ENCODE measurements at places on chromosomes 12 and 14.

DNA sequence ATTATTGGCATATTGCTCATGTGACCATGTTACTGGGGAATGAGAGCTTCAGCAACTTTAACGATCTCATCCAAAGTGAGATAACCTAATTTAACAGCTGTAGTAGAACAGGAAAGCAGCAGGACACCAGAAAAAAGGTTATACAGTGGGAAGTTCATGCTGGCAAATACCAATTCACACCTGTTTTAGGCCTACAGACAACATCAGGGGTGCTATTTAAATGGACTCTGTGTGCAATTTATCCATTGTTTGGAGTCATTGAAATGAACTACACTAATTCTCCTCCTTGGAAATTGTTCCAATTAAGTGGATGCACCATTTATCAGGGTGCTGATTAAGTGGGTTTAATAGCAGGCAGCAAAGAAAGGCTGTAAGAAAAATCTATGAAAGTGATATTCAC is 424.4 kb upstream of the LMO3 start:
- DNase-seq = no peak

DNA sequence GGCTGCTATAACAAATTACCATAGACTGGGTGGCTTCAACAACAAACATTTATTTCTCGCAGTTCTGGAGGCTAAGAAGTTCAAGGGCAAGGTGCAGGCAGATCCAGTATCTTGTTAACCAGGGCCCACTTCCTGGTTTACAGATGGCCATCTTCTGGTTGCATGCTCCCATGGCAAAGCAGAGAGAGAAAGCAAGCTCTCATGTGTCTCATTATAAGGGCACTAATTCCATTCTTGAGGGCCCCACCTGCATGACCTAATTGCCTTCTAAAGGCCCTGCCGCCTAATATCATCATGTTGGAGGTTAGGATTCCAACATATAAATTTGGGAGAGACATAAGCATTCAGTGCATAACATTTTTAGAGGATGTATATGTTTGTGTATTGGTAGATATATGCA is 280.1 kb upstream of the TMPO start:
- no peak for DNase-seq

DNA sequence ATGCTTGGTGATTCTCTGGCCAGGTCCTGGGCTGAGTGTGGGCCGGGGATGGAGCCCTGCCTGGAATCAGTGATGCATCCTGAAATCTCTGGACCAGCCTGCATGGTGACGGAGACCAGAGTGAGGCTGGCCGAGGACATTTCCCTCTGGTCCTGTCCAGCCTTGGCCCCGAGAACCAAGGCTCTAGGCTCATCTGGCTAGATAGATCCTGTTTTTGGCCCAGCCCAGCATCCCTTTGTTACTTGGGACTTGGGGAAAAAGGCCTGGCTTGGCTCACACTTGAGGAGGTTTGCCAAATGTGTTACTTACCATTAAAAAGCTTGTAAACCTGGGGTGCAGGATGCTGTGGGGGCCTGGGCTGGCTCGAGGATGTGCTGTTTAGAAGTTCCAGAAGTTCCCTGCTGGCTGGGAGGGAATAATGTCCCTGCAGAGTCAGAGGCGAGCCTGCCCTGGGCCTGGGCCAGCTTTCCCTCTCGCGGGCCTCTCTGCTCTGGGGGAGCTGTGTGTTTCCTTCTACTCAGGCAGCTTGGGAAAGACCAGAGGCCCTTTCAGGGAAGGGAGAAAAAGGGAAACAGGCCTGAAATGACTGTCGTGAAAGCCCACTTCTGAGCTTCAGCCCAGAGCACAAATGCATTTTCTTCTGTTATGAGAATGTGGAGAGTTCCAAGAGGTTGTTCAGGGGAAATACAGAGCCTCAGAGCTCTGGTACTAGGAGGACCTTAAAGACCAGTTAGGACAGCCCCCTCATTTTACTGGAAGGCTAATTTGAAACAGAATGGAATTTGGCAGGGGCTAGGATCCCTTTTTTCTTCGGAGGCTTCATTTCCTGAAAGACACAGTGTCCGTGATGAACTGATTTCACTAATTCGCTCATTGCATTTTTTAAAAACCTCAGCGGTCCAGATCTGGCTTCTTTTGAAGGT is 47.2 kb upstream of the CTDSP2 start:
- no peak for DNase-seq

GRCh38 chr14:69370061-69370460 is 28.0 kb downstream of the ERH start:
- no peak for DNase-seq

DNA sequence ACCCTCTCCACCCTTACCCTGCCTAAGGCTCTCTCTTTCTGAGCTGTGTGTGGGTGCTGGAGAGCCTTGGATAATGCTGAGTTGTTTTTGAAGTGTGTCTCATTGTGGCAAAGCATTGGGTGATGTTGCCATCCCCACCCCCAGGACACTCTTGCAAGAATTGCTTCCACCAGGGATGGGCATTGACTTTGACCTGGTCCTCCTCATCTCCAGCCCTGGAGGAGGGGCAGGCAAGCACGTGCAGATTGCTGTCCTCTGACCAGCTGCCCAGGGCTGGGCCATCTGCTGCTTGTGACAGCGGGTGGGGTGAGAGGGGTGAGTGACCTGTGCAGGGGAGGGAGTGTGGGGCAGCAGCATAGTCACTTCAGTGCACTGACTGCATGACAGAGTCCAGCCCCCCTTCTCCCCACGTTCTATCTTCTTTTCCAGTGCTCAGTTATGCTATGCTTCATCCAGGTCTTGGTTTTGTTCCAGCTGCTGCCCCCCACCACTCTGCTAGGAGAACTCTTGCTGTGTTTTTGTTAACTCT is 26.2 kb downstream of the SUSD6 start:
- no peak for DNase-seq

- DNase-seq = no peak
These were observed 164.6 kb downstream of the GCH1 start for GRCh38 chr14:54738009-54738408.

- peak; percentile 77 for DNase-seq
These were observed 2.2 kb upstream of the NFKBIA start for GRCh38 chr14:35406506-35407305.

- no peak for DNase-seq
These were observed 190.5 kb downstream of the DICER1 start for GRCh38 chr14:94966868-94967267.

DNA sequence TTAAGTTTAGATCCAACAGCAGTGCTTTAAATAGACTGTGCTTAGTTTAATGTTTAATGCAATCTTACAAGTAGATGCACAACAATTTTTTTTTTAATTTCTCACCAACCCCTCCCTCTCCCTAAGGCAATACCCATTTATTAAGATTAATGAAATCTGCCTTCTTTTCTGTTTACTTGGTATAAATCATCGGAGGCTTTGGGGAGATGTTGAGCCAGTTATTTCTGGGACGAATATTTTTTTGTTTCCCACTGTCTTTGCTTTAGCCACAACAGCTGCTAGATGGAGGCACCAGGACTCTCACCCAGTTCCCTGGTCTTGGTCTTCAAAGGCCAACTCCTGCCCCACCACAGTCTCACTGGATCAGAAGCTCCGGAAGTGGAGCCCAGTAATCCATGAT is 113.4 kb downstream of the PLXNC1 start:
- no peak for DNase-seq

DNA sequence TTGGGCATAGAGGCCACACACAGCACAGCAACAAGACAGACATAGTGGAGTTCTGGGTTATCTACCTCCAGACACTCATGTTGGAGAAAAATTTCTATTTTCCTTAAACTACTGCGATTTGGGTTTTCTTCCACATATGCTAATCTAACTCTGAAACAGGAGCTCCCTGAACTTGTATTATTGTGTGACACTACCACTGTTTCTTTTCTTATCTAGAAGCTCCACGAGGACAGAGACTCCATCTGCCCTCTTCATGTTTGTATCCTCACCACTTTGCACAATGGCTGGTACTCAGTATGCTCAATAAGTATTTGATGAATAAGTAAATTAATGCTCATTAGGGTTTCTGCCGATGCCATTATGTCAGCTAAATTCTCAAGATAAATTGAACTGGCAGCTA is 218.6 kb downstream of the PAX9 start:
- no peak for DNase-seq

- DNase-seq = no peak
These were observed 7.9 kb downstream of the NFE2 start for GRCh38 chr12:54292931-54293241.

GRCh38 chr14:59465316-59466135 is at the start of gene GPR135:
GPR135 (minus strand) TSS chr14:59465380; CDS start chr14:59465226, 154 bp downstream.
- DNase-seq = no peak

DNA sequence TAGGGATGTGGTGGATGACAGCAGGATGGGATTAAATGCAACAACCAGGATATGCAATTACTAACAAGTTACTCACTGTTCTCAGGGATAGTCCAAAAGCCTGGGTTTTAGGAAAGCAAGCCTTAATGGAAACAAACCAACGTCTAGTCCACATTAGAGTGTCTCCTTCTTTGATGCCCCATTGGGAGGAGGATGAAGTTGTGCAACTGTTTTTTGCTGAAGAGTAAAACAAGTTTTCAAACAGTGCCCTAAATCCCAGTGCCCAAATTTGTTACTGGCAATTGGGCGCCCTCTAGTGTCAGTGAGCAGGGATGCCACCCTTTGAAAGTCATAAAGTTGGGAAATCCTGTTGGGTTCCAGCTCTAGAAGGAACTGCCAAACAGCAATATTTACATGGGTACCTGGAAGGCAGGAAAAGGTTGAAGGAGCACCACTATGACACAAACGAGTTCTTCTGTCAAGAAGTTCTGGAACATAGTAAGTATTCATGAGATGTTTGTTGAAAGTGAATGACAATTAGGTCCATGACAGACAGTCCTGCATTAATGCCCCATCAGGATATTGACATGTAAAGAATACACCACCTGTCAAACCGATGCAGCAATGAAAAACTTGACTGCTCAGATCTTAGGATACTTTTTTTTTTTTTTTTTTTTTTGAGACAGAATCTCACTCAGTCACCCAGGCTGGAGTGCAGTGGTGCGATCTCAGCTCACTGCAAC is 11.1 kb upstream of the DPF3 start:
- peak; percentile 13 for DNase-seq

DNA sequence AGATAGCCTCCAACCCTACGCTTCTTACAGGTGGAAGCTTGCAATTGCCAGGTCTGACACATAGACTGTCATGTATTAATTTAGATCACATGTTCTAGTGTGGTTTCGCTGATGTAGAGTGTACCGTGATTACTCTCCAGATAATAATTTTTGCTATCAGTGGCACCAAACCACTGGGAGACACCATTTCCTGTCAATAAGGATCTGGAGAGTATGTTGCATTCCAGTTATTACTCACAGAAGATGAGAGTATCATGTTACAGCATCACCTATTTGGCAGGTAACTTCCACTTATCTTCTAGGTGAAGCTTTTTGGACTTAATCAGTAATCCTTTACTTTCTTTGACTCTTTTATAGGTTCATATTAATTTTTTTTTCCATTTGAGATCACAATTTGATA is 147.2 kb downstream of the HELB start:
- DNase-seq = no peak

DNA sequence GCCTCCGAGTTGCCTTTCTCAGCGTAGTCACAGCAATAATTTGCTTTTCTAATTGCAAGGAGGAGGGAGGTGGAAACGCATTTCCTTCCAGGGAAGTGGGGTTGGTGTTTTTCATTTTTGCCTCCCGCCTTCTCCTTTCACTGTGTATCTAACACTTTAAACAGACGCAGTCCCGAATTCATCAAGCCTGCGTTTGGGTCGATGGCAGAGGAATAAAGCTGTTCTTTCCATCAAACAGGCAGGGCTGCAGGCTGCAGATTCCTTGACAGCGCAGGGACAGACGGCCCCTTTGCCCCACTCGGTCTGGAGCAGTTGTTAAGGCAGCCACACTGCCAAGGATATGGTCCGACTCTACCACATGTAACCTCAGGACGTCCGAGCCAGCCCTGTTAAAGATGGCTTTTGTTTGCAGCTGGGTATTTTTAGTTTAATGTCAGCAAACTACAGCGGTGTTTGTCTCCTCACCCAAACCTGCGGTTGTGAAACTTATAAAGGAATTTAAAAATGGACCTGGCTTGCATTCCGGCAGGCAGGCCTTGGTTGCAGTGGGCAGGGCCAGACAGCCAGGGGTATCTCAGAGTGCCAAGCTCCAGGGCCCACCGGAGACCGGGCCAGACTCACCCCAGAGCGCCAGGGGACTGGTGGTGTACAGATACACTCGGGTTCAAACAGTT is 2.1 kb downstream of the CHST11 start:
- no peak for DNase-seq

DNA sequence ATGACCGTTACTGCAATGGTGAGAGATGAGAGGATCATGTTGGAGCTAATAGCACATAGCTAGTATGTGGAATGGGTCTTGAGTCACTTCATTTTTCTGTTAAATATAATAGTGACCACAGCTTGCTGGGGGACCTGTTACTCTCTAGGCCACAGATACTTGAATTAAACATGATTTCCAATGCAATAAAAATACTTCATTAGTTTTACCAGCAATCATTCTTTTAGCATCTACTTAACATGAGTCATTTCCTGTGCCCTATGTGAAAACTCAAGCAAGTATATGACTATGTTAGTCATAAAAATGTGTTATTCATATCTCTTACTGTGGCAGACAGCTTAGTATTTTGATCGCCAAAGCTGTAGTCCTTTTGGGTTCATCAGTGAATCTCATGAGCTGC is 798.8 kb downstream of the SLC16A7 start:
- no peak for DNase-seq

DNA sequence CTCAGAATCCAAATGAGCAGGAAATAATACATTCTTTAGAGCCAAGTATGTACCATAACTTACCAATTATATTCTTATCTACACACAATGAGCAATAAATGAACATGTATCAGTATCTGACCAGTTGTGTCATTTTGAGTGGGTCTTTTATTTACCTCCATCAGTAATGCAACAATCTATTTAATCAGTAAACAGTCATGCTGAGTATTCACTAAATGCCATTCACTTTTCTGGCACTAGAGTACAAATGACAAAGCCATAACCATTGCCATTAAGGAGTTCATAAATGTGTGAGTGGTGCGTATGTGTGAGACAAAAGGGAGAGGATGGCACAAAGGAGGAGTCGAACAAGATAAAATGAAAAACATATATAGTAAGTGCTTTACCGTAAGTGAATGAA is 1.5 kb upstream of the STRAP start:
- DNase-seq = no peak

DNA sequence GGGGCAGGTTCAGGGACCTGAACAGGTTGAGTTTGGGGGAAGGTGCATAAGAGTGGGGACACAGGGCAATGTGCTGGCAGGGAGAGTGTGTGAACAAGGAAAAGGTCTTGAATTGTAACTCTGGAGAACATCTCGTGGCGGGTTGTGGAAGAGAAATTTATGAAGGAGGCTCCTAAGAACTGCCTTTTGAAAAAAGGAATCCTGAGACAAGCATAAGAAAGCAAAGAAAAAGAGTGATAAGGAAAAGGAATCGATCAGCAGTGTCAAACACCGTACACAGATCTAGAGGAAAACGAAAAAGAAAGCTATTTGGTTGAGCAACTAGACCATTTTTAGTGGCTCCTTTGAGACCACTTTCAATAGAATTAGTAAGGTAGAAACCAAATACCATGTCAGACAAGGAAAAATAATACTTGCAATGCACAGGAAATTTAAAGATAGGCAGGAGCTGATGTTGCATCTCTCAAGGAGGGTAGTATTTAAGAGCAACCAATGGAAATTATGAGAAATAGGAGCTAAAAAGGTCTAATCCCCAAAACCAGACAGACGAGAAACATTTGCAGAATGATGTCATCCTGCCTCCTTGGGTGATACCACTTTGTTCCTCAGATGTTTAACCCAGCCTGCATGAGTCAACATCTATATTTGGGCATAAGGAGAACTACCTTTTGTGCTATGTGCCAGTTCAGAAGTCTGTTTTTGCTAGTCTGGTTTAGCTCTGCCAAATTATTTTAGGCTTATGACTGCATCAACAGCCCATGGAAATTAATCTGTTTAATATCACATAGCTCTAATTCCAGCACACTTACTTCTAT is 64.5 kb upstream of the STK38L start:
- DNase-seq = no peak

- no peak for DNase-seq
These were observed 77.8 kb upstream of the HSPB8 start for GRCh38 chr12:119100933-119101332.

All from NCI-H187 treated with DMSO at 0.1 percent for 48 hours (cell line).